PC-9 (cell line): ENCODE measurements at places on chromosomes 2 and 18. TPM values are rescaled to one million over a fixed set of nuclear protein-coding genes. Genes with fewer than 3 reads are reported as not detected.

The GPR155 gene
- 0.18 and 0.79 TPM in 2 replicates for total RNA-seq

The MATN3 gene
- total RNA-seq, result 1.0 and 1.9 TPM in 2 replicates

GRCh38 chr2:53252115-53252514, 515.5 kb upstream of the CHAC2 start:
- H3K27ac ChIP-seq, result peak overlapping the region; percentile 39; the same call in 1 of the 2 replicates
- no peaks in the 10 kb centered on the region for H3K36me3 ChIP-seq
- H3K4me1 ChIP-seq, result peaks cover 11% of the 10 kb centered on the region

- H3K27me3 ChIP-seq, result peaks cover 26% of the 10 kb centered on the region
- H3K4me3 ChIP-seq, result no peak overlapping the region
- no peaks in the 10 kb centered on the region for H3K36me3 ChIP-seq
- no peak for DNase-seq
Measured at GRCh38 chr18:11520536-11520935, 88.9 kb upstream of the SLC35G4 start.

GRCh38 chr2:152571048-152571766, 146.1 kb downstream of the PRPF40A start:
- H3K27me3 ChIP-seq, result no peaks in the 10 kb centered on the region
- H3K4me3 ChIP-seq, result no peak overlapping the region
- DNase-seq, result no peak
- no peak overlapping the region for H3K27ac ChIP-seq
- H3K4me1 ChIP-seq, result no peaks in the 10 kb centered on the region

DNA sequence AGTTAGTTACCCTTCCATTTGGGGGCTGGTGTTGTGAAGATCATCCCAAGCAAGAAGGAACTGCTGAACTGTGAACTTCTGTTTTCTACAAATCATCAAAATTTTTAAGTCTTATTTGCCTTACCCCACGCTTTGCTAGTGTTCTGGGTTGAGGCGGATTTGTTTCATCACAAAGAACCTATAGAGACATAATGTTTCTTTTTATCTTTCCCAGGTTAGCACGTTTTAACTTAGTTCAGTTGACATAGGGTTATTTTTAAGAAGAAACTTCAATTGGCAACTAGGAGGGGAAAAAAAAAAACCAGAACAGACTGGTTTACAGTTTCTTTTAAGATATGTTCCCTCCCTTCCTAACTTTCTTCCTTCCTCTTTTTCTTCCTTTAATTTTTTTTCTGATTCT, 31.1 kb upstream of the CERS6 start:
- no peaks in the 10 kb centered on the region for H3K27me3 ChIP-seq
- no peak for DNase-seq
- no peak overlapping the region for H3K27ac ChIP-seq
- no peaks in the 10 kb centered on the region for H3K36me3 ChIP-seq
- H3K4me3 ChIP-seq, result no peak overlapping the region

- DNase-seq, result no peak
- no peak overlapping the region for H3K27ac ChIP-seq
- H3K4me1 ChIP-seq, result no peaks in the 10 kb centered on the region
- peaks cover 90% of the 10 kb centered on the region for H3K27me3 ChIP-seq
- H3K36me3 ChIP-seq, result no peaks in the 10 kb centered on the region
Measured at GRCh38 chr2:176161825-176162626, 4.9 kb downstream of the HOXD3 start.
